CD4-positive, alpha-beta T cell treated with Interleukin-10 for 1 hour (primary cell): ENCODE measurements at places on chromosomes 7 and 10.
A peak's percentile ranks its signal among the peaks of the same experiment; 100 is the strongest.

- DNase-seq = no peak
Observed at GRCh38 chr7:10122551-10123100, 851.0 kb upstream of the PHF14 start.

DNA sequence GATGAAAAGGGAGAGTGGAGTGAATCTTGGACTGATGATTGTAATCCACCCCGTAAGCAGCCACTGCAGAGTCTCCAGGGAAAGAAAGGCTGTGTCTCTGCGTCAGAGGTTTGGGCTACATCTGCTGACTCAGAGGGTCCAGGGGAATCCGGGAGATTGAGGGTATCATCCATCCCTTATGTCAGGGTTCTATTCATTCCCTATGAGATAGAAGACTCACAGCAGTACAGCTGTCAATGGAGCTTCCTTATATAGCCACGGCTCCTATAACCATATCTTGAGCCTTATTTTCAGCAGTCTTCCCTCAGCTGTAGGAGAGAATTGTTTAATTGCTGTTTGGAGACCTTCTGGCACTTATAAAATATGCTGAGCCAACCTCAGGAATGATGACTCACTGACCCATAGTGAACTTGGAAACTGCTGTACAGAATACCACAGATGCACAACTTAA lies 558.2 kb upstream of the PFKP start:
- no peak for DNase-seq

DNA sequence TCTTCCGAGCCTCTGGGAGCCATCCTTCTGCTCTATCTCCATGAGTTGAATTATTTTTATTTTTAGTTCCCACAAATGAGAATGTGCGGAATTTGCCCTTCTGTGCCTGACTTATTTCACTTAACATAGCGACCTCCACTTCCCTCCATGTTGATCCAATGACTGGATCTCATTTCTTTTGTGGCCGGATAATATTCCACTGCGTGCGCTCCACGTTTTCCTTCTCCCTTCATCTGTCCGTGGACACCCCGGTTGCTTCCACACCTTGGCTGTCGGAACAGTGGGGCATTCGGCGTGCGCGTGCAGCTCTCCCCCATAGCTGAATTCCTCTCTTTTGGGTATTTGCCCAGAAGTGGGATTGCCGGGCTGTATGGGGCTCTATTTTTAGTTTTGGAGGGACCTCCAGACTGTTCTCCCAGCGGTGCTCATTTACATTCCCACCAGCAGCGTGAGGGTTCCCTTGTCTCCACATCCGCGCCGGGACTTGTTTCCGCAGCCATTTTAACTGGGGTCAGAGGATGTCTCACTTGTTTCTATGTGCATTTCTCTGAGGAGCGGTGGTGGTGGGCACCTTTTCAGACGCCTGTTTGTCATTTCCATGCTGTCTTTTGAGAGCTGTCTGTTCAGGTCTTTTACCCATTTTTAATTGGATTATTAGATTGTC lies 51.0 kb upstream of the SUN1 start:
- DNase-seq = no peak

GRCh38 chr10:110263164-110263563 lies 41.6 kb downstream of the SMNDC1 start:
- no peak for DNase-seq

DNA sequence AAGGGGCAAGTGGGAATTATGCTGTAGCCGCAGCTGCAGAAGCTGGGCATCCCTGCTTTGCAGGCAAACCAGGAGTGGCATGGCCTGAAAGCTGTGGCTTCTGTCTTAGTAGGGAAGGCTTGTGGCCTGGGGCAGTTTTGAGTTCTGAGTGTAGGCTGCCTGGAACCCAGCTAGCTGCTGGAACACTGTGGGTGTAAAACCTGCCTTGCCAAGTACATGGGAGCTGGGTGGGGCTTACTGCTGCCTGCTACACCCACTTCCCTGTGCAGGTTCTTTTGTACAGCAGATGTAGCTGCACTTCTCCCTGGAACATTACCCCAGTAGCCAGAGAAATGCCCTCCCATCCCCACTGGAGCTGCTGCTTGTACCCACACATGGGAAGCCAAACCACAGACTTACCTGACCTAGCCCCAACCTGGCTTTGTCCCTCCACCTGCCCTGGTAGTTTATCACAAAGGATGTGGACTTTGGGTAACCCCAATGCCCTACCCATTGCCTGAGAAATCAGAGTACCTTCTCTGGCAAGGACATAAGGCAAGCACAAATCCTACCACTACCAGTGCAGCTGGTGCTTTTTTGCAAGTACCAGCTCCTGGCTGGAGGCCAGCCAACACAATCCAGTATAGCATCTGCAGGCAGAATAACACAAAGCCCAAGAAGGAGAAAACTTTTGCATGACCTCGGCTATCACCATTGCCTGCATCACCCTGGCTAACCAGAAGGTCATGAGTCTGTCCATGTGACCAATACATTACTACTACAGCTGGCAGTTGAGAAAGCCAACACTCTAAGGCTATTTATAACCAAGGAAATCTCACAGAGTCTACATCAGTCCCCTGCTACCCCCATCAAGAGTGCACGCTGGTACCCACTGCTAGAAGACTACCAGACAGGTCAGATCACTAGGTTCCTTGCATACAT lies 26.5 kb upstream of the PPP1R3A start:
- no peak for DNase-seq

DNA sequence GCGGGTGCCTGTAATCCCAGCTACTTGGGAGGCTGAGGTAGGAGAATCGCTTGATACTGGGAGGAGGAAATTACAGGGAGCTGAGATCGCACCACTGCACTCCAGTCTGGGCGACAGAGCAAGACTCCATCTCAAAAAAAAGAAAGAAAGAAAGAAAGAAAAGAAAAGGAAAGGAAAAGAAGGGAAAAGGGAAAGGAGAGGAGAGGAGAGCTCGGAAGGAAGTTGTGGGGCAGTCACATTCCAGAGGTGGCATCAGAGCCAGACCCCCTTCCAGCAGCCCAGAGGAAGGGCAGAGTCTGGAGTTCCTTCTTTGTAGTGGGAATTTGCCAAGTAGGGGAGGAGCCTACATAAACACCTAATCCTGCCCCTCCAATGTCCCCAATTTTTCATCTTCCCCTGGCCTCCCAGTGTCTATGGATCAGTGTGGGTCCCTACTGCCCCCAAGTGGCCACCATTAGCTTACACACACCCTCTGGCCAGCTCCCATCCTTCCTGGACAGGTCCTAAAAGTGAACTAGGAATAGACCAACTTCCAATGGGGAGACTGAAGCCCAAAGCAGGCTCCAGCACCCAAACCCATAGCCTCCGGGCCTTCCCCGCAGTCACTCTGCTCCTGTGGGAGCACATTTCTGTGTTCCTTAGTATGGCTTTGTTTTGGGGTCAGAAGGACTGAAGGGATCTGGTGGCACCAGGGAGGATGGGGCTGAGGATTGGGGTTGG lies 39.6 kb upstream of the HSPB1 start:
- DNase-seq = peak; percentile 34

- no peak for DNase-seq
Observed at GRCh38 chr10:29378106-29378505, 89.2 kb downstream of the LYZL1 start.

DNA sequence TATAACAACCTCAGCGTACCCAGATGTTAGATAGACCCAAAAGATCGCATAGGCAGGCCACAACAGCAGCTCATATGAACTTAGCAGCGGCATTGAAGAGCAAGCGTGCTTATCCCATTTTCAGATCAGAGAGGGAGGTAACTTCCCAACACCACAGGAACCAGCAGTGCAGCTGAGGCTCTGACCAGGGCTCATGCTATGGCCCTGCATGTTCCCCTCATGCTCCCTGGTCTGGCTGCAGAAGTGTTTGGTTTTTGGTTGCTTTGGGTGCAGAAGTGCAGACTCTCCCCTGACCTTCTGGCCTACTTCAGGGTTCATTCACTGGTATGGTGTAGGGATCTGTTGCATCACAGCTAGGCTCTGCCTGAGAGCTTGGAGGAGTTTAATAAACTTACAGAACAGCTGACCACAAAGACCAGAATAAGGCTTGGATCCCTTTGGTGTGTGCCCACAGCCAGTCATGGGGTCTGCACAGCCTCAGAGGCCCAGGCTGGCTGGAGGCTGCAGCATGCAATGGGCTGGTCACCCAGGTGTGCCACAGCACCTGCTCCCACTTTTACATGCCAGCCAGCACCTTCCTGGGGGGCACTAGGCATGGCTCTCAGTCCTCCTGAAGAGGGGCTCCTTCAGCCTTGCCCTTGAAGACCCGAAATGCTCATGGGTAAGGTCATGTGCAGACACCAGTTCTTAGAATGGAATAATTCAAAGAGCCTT lies 9.1 kb upstream of the CXCL12 start:
- no peak for DNase-seq

DNA sequence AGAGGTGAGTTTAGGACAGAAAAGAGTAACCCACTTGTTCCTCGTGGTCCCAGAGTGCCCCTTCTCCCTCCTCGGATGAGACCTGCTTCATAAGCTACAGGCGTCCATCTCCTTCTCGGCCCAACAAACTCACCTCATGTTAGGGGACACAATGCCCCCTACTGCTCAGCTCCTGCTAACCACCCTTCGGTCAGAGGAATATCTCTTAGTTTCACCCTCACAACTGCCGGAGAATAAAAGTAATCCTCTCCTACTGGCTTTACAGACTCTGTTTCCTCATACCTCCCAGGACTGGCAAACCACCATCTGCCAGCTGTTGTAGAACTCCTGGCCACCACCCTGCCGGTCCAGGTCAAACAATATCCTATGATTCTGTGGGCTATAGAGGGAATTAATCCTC lies 3.2 kb downstream of the AKR1B15 start:
- no peak for DNase-seq

- no peak for DNase-seq
Observed at GRCh38 chr7:106430103-106430502, 145.3 kb upstream of the NAMPT start.

DNA sequence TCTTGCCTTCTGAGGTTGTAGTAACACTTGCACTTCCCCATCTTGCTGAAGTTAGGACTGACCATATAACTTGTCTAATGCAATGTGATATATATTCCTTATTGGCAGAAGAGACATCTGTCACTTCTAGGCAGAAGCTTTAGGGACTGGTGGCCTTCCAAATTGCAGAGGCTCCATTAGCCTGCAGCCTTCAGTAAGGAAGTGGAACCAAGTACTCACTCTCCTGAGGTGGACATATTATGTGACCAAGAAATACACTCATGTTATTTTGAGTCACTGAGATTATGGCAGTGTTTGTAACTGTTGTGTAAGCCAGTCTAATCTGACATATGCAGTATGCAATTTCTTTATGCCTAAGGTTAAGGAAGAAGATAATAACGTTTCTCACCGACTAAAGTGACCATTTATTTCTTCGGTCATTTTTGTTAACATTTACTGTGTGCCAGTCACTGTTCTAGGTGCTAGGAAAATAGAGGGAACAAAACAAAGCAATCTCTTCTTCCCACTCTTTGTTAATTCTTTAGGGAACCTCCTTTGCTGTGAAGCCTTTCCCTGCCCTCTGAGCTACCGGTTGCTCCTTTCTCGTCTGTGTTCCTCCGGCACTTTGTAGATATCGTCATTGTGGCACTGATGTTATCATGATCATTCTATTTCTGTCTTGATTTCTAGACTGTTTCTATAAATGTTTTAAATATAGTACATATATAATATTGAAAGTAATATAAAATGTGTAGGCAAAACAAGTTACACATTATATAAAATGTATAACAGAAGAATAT lies 52.9 kb upstream of the HBP1 start:
- DNase-seq = no peak

DNA sequence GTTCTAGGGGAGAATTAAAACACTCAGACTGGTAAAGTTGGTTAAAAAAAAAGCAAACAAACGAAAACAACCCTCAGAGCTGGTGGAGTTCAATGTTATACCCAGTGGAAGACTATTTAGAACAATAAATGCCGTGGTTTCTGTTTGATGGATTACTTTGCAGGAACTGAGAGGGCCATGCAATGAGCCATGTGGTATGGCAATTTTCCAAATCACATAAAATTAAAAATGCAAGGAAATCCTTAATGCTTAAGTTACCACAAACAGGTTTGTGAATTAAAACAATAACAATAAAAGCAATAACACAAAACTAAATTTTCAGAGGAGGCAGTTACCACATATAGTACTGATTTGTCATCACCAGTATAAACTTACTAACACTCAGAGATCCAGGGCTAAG lies 96.9 kb downstream of the RTKN2 start:
- no peak for DNase-seq

DNA sequence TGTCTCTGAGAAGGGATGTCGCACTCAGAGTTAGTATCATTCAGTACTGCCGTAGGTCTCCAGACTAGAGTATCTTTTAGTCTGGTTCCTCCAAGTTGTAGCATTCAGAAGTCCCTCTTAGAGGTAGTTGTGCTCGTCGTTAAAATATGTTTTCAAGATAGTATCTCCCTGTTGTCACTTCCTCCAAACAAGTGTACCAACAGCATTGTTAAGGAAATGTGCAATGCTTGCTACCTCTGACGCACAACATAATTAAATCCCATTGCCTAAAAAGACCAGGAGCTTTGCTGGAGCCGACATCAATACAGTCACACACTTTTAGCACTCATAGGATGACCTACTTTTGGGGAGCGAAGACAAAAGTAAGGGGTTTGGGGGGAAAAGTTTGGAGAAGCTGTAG lies 80.0 kb upstream of the STK17A start:
- DNase-seq = no peak

DNA sequence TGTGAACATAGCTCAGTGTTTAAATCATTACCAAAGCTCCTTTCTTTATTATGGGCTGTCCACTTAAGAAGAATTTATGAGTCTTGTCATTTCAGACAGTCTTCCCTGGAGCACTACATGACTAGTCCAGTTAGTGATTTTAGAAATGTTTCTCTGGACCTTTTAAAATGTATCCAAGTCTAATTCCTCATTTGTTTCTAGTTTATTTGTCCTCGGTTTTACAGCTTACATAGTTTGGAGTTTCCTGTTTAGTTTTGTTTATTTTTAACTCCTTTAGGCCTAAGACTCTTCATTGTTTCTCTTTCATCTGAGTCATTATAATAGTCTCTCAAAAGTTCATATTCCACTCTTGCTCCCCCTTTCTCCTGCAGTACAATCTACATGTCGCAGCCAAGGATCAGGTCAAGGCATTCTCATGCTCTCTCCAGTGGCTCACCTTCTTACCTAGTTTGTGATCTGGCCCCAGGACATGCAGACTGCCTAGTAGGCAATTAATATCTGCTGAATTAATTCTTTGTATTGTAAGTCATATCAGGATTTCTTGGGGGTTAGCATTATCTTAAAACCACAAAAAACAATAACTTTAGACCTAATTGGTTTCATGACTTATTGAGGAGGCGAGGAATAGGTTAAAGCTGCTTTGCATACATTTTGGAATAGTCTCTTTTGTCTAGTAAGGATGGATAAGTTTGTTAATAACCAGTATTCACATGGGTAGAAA lies 93.8 kb downstream of the MAPK8 start:
- DNase-seq = no peak

- no peak for DNase-seq
Observed at GRCh38 chr10:90328896-90329295, 528.9 kb downstream of the HTR7 start.
